ENCODE measurements at places on chromosomes 7 and 10. TPM values are rescaled to one million over a fixed set of nuclear protein-coding genes. Genes with fewer than 3 reads are reported as not detected.

Gene MOGAT3
- not detected for total RNA-seq

DNA sequence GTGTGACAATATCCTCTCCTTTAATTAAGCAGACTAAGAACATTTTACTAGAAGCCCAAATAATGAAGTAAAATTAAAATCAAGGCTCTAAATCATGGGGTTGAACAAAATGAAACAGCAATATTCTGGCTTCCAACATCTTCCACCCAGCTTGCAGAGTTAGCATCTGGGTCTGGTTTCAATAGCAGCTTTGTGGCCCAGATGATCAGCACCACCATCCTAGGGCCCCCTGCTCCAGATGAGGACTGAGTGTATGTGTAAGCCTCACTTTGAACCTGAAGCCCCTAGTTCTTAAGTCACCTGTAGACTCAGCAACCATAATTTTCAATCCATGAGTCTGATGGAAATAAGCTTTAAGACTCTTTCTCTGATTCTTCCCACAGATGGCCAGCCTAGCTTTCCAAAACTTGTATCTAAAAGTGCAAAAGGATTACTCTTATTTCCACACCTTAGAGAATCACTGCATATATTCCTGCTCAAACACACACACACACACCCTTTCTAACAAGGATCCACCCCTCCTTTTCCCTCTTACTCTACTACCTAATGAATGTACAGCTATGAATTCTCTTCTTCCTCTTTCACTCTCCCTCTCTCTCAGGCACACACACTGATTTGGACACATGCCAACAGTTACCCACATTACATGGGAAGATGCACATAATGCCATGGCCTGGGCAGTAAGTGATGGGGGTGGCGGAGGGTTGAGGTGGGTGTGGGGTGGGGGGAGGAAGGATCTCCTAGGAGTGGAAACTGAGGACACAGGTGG, 3.5 kb downstream of the DENND11 start:
- H3K36me3 ChIP-seq, result no peaks in the 10 kb centered on the region
- no peak overlapping the region for H3K4me3 ChIP-seq
- no peak for DNase-seq

- H3K36me3 ChIP-seq, result no peaks in the 10 kb centered on the region
- no peak overlapping the region for H3K4me3 ChIP-seq
- H3K27me3 ChIP-seq, result no peaks in the 10 kb centered on the region
- H3K4me1 ChIP-seq, result no peaks in the 10 kb centered on the region
These were observed 254.9 kb upstream of the PHF14 start for GRCh38 chr7:10718768-10719167.

GRCh38 chr10:86041116-86041515, 325.5 kb downstream of the GRID1 start:
- H3K4me1 ChIP-seq, result no peaks in the 10 kb centered on the region
- H3K27ac ChIP-seq, result no peak overlapping the region
- no peak overlapping the region for H3K4me3 ChIP-seq
- no peaks in the 10 kb centered on the region for H3K27me3 ChIP-seq

Gene TDRD1
- total RNA-seq, result 0.59 TPM

GRCh38 chr7:7529328-7529727, 6.3 kb downstream of the COL28A1 start:
- no peak for DNase-seq
- H3K36me3 ChIP-seq, result no peaks in the 10 kb centered on the region
- H3K27ac ChIP-seq, result no peak overlapping the region
- H3K27me3 ChIP-seq, result no peaks in the 10 kb centered on the region

- no peak overlapping the region for H3K4me3 ChIP-seq
- peaks cover 18% of the 10 kb centered on the region for H3K4me1 ChIP-seq
- H3K27me3 ChIP-seq, result no peaks in the 10 kb centered on the region
These were observed 80.2 kb downstream of the KMT2C start for GRCh38 chr7:152355474-152356057.

Gene IL15RA
- 1.2 TPM for total RNA-seq

GRCh38 chr7:18952846-18953245, 164.6 kb downstream of the TWIST1 start:
- no peaks in the 10 kb centered on the region for H3K27me3 ChIP-seq
- no peaks in the 10 kb centered on the region for H3K4me1 ChIP-seq
- DNase-seq, result no peak
- no peaks in the 10 kb centered on the region for H3K36me3 ChIP-seq
- no peak overlapping the region for H3K27ac ChIP-seq
